ENCODE measurements at places on chromosomes 12 and 14.

- no peak for DNase-seq
Observed at GRCh38 chr14:97524589-97525319, 727.6 kb downstream of the VRK1 start.

DNA sequence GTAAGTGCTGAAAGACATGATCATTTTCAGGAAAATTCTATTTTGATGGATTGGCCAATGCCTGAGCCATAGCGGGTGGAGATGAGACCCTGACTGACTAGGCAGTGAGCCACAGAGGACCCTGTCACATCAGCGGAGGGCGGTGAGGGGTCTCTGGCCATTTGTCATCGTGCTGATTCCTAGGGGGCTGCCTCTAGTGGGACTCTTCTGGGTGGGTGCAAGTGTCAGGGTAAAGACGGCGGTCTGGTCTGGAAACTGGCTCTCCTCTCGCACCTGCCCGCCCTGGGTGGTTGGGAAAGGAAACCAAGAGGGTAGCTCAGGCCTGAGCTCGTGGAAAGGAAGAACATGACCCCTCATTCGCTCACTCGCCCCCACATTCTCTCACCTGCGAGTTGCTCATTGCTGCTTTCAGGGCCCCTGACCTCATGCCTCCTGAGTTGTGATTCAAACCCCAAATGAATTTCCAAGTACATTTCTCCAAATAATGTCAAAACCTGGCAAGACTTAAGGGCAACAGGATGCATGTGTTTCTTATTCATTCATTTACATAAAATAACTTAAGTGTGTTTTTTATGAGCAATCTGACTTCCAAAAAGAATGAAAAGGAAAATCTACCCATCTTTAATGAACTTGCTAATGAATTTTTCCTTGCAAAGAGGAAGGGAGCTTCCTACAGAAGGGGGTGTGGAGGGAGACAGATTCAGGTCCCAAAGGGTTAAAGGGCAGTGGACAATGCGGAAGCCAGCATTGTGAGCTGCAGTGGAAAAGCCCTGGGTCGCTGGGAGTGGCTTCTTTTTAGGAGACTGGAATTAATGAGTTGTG lies 12.8 kb downstream of the MEG3 start:
- no peak for DNase-seq

DNA sequence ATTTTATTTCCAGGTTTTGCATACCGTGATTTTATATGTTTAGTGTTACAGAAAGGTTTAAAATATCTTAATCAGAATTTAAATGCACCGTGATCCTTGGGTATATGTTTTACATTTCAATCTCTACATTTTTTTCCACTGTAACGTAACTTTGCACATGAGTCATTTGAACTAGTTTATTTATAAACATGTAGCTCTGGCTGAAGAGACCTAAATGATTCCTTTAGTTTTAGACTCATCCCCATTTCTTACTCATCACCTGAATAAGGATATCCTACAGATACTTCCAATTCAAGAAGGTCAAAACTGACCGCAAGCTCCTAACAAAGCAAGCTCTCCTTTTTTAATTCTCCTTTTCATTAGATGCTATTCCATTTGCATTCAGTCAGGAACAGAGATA lies 42.7 kb upstream of the SLC6A15 start:
- no peak for DNase-seq

DNA sequence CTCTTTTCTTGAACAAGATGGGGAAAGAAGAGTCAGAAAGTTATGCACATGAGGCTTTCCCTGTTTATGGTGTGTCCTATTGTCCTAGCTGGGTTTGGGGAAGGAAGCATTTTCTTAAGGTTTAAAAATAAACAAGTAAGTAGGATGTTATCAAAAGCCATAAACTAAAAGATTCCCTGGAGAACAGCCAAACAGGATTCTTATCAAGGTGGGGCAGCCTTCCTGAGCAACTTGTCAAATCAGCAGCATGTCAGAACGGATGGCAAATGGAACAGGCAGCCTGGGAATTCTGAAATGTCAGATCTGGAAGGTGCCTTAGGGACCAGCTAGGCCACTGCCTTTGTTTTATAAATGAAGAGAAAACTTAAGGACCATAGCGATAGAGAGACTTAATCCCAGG lies 152.2 kb upstream of the RGS6 start:
- DNase-seq, result no peak

DNA sequence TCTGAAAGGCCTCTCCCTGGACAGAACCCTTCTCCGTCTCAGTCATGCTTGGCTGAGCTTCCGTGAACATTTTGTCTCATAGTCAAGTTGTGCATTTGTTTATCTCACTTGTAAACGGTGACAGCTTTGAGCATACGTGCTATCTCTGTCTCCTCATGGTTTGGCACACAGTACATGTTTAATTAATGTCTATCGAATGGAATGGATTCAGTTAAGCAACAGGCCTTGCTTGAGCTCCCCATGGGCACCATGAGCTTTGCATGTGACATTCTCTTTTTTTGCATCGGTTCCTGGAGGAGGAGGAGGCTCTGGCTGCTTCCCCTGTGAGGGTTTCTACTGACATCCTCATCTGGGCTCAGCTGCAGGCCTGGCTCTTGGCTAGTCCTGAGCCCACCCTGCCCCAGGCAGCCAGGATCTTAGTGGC lies 80.0 kb downstream of the PRIMA1 start:
- peak; percentile 49 for DNase-seq

GRCh38 chr12:26286186-26286585 lies 90.8 kb downstream of the SSPN start:
- DNase-seq, result no peak

GRCh38 chr12:99444859-99445316 lies 202.7 kb upstream of the GARIN6 start:
- DNase-seq, result no peak

DNA sequence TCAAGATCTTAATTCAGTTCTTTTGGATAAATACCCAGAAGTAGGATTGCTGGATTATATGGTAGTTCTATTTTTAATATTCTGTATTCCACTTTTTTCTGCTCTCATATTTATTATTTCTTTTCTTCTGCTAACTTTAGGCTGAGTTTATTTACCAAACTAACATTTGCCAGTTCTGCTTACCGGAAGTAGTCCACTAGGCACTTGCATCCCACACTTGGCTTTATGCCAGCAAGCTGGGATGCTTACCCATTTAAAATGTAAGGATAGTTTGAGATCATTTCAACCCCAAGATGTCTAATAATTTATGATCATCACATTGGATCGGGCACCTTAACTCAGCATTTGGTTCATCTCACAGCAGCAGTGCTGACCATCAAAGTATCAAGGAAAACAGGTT lies 96.8 kb downstream of the PIK3C2G start:
- DNase-seq, result no peak

DNA sequence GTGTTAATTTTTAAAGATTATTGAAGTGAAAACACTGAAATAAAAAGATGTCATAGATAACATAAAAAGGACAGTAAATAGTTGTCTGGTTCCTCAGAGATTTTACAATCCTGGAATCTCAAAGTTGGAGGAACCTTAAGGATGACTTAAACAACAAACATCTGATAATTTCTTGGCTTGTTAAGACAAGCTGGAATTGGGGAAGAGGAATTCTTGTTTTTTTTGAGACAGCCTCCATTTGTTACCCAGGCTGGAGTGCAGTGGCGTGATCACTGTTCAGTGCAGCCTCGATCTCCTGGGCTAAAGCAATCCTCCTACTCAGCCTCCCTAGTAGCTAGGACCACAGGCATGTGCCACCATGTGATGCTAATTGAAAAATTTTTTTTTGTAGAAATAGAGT lies 2.3 kb downstream of the ZNF410 start:
- no peak for DNase-seq

DNA sequence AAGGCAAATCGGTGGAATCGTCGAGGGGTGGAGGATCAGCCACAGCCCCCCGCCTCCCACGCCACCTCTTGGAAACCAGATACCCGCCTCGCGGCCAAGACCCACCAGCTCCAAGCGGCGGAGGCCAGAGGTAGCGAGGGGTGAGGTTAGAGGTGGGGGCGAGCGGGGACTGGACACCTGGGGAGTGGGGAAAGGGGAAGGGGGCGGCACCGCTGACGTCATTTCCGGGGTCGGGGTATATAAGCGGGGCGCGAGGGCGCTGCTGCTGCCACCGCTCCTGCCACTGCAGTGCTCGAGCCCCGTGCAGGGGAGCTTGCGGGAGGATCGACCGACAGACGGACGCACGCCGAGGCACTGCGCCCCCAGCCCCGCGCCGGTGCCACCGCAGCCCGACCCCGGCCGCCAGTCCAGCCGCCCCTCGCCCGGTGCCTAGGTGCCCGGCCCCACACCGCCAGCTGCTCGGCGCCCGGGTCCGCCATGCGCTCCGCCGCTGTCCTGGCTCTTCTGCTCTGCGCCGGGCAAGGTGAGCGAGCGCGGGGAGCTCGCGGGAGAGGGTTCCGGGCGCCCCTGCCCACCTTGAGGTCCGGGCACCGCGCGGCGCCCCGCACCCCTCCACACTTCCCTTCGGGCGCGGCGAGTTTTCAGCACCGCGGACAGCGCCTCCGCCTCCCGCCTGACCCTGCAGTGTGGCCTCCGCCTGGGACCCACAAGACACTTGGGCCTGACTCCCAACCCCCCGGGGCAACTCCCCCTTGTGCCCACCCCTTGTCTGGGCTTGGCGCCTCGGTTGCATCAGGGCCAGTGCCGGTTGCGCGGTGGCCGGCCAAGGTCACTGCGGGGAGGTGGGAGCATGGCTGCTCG lies at the start of gene CHGA:
TSS of gene CHGA (plus strand) at position 268 of the 861 bp plus-strand sequence. CDS start at position 478, 210 bp downstream.
- DNase-seq, result peak; percentile 72

DNA sequence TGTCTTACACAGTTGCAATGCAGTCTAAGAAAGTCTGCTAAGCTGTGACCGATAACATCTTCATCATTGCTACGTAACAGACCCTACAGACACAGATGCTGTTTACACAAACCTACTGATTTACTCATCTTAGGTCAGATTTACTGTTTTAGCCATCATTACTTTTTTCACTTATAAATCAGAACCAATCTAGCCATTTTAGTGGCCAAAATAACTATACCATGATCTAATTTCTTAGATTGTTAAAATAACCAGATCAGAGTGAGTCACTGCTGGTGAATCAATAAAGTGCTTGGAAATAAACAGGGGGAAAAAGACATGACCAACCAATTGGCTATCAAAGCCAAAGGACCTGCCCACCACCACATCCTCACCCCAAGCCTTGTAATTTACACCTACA lies 57.0 kb upstream of the FOXN3 start:
- no peak for DNase-seq

DNA sequence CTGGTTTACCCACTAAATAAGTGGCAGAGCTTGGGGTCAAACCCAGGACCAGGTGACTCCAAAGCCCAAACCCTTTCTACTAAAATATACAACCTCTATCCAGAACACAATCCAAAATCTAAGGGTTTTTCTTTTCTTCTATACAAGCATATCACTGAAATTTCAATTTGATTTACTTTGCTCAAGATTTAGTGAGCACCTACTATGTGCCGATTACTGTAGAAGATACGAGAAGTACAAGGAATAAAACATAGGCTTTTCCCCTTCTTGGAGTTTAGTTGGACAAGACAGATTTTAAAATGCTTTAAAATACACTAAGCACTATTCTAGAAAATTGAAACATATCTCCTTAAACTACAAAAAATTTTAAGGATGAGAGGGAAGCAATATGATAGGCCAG lies 2.8 kb downstream of the L3HYPDH start:
- no peak for DNase-seq
